AG08395 (cell line): ENCODE measurements at places on chromosomes 4 and X.
A peak's percentile ranks its signal among the peaks of the same experiment; 100 is the strongest.

- no peak for DNase-seq
Measured at GRCh38 chrX:40005292-40006011, 92.3 kb downstream of the BCOR start.

DNA sequence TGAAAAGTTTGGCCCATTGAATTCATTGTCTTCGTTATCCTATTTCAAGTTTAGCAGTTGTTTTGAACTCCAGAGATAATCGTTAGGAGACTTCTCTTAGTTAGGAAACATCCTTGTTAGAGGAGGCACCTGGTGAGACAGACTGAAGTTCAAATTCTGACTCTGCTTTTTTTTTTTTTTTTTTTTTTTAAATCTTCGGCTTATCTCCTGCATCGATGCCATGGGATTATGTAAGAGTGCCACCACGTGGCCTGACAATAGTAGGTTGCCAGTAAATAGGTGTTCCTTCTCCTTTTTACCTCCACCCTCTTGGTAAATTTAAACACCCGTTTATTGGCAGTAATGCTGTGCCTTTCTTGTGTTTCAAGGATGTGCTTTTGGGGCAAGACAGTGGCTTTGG, 149.3 kb downstream of the SOWAHB start:
- no peak for DNase-seq

DNA sequence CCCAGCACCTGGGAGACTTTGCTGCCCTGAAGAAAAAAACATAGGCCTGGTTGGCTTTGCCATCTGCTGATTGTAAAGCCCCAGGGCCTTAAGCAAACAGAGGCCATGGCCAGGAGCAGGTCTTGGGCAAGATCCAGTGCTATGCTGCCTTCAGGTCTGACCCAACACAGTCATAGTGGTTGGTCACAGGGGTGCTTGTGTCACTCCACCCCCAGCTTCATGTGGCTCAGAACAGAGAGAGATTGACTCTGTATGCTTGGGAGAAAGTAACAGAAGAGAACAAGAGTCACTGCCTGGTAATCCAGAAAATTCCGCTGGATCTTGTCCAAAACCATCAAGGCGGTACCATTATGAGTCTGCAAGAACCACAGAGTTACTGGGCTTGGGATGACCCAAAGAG, 24.4 kb upstream of the SMARCA5 start:
- DNase-seq = no peak

GRCh38 chr4:65968831-65969558, 298.7 kb upstream of the EPHA5 start:
- no peak for DNase-seq

GRCh38 chr4:14049946-14050345, 422.4 kb upstream of the BOD1L1 start:
- DNase-seq = no peak

DNA sequence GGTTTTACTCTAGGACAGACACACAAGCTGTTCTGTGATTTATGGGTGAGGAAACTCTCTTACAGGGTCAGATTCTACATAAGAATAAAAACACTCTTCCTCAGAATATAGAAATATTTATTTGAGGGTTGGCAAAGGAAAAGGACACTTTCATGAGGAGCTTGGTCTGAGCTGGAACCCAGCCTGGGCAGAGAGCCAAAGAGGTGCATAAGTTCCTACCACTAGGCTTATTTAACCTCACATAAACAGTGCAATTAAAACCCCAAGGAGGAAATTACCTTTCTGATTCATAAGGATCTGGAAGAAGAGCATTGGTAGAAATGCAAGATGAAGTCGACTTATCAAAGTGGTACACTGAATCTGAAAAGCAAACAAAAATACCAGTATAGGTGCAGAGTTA, 32.9 kb downstream of the SETD7 start:
- no peak for DNase-seq

DNA sequence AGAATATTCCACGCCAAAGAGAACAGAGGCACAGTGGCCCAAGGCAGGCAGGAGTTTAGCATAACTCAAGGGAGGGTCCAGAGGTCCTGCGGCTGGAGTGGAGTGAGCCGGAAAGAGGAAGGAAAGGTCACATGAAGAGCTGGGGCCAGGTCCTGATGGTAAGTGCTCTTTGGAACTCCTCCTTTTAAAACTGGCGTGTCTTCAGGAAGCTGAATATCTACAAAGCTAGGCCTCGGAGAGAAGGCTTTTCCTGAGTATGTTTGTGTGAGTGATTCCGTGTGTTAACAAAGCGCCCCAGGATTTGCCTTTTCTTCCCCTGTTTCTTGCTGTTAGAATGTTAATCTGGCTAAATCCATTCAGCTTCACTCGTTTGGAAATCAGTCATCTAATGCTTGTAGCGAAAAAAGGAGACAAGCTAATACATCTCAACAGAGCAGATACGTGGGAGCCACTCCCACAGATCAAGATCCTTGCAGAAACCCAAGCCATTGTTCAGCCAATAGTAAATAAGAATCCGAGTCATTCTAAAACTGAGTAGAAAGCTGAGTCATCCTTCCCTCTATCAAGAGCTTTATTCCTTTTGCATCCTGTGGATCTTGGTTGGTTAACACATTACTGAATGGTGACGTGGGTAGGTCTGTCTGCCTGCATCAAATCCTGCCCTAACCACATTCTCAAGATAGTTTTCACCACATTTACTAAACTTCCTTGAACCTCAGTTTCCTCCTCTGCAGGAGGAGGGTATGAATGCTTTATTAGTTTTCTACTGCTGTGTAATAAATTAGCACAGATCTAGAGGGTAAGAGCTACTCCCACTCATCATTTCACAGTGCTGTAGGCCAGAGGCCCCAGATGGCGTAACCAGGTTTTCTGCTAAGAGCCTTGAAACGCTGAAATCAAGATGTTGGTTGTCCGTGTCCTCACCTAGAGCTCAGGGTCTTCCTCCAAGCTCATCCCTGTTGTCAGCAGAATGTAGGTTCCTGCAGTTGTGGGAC, 43.2 kb upstream of the RBM47 start:
- DNase-seq = peak; percentile 89

DNA sequence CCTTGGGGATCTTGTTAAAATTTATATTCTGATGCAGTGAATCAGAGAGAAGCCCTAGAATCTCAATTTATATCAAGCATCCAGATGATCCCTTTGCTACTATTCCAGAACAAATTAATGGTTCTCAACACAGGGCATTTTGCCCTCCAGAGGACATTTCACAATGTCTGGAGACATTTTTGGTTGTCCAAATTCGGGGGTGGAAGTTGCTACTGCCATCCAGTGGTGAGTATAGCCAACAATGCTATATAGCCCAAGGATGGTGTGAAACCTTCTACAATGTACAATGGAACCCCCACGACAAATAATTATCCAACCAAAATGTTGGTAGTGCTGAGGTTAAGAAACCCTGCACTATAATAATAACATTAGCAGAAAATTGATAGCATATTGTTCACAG, 2440.0 kb downstream of the PCDH7 start:
- DNase-seq = peak; percentile 23

GRCh38 chr4:101264512-101264911, 82.8 kb downstream of the PPP3CA start:
- DNase-seq = no peak

DNA sequence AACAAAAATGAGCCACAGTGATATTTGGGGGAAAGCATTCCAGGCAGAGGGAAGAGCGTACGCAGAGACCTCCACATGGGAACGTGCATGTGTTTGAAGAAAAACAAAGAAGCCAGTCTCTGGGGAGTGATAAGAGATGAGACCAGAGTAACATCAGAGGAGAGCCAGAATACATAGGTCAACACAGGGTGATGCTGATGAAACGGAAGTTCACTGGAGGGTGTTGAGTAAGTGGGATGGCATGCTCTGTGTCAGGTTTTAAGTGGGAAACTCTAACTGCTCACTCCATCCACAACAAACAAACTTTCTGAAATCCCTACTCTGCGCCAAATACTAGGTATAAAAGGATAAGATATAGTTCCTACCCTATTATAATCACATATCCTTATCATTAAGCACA, 110.0 kb downstream of the ARHGAP6 start:
- DNase-seq = peak; percentile 30

- no peak for DNase-seq
Measured at GRCh38 chr4:176726803-176727202, 65.9 kb downstream of the VEGFC start.

- DNase-seq = no peak
Measured at GRCh38 chr4:180528003-180528402, 1715.2 kb upstream of the TENM3 start.

- no peak for DNase-seq
Measured at GRCh38 chrX:28158019-28158777, 176.9 kb upstream of the DCAF8L1 start.

DNA sequence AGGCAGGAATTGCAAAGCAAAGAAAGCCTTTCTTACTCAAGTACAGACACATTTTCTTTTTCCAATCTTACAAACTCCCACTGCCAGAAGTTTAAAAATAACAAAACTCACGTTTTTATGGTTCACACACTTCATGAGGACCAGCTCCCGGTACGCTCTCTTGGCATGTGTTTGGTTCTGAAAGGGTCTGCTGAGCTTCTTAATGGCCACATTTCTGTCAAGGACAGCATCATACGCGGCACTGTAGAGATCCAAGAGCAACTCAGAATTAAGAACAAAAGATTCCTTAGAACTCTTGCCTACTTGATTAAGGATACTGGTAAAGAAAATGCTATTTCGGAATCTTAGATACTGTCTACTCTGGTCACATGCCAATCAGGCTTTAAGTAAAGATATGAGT, 252.7 kb downstream of the MAPK10 start:
- DNase-seq = no peak

- DNase-seq = peak; percentile 54
Measured at GRCh38 chrX:40651620-40652223, 4.4 kb upstream of the CXorf38 start.

GRCh38 chr4:73753215-73753614, 12.8 kb downstream of the CXCL8 start:
- no peak for DNase-seq
